ENCODE measurements at places on chromosomes 2 and 18.

DNA sequence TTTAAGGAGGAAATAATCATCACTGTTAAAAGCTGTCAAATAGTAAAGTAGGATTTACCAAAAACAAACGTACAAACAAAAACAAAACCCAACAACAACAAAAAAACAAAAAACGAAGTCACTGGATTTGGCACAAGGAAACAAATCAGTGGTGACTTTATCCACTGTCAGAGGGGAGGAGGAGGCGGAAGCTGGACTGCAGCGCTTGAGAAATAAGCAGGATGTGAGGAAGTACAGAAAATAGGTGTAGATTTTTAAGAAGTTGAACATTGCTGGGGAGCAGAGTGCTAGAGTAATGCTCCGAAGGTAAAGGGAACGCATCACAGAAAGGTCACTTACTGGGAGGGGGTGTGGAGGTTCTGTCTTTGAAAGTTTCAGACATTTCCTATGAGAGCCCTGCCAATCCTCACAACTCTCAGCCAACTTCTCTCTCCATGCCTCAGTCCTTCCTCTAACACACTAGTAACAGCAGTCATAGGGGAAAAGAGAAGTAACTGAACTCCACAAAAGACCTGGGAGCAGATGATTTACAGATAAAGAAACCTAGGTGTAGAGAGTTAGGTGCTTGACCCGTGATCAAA is 220.2 kb upstream of the SMAD7 start:
- no peak for DNase-seq

- no peak for DNase-seq
These were observed 153.4 kb downstream of the TMEM18 start for GRCh38 chr2:523698-524270.

- peak; percentile 87 for DNase-seq
These were observed 18.7 kb upstream of the SCYGR1 start for GRCh38 chr2:227406177-227407031.

- no peak for DNase-seq
These were observed 354.2 kb downstream of the EN1 start for GRCh38 chr2:118493213-118493612.

- DNase-seq = peak; percentile 12
These were observed 251.4 kb upstream of the UBE2E3 start for GRCh38 chr2:180728928-180729559.

- no peak for DNase-seq
These were observed 164.6 kb downstream of the SEPTIN10 start for GRCh38 chr2:109448946-109449788.

GRCh38 chr2:149857344-149857743 is 269.8 kb upstream of the MMADHC start:
- DNase-seq = no peak

GRCh38 chr2:29372185-29372584 is 257.0 kb downstream of the CLIP4 start:
- DNase-seq = no peak
